ENCODE measurements at places on chromosomes 16 and 17.

GRCh38 chr17:27536781-27537180, 80.5 kb downstream of the KSR1 start:
- DNase-seq: no peak
- no peak overlapping the region for H3K4me3 ChIP-seq
- no peaks in the 10 kb centered on the region for H3K27me3 ChIP-seq
- H3K4me1 ChIP-seq: peaks cover 42% of the 10 kb centered on the region

DNA sequence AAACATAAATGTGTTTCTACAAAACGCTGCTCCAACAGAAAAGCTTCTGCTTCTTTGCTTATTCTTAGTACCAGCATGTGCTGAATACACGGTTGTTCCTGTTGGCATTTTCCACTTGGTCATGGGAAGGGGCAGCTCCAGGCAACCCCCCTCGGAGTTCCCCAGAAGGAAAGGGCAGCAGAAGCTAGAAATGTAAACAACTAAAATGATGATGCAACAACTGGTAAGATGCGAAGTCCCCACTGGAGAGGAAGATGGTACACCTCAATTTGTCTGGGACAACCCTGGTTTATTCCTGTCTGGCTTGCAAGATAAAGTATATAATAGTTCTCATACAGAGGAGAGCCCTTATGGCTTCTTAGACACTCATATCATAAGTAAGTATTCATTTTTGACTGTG, 9.2 kb upstream of the CCL13 start:
- no peak overlapping the region for H3K27ac ChIP-seq
- no peaks in the 10 kb centered on the region for H3K4me1 ChIP-seq
- H3K27me3 ChIP-seq: no peaks in the 10 kb centered on the region
- H3K4me3 ChIP-seq: no peak overlapping the region
- H3K36me3 ChIP-seq: no peaks in the 10 kb centered on the region

GRCh38 chr17:75367312-75367711, 38.2 kb downstream of the GRB2 start:
- H3K27me3 ChIP-seq: no peaks in the 10 kb centered on the region
- no peaks in the 10 kb centered on the region for H3K36me3 ChIP-seq
- peak; percentile 32 for DNase-seq
- H3K4me3 ChIP-seq: no peak overlapping the region
- peaks cover 13% of the 10 kb centered on the region for H3K4me1 ChIP-seq

DNA sequence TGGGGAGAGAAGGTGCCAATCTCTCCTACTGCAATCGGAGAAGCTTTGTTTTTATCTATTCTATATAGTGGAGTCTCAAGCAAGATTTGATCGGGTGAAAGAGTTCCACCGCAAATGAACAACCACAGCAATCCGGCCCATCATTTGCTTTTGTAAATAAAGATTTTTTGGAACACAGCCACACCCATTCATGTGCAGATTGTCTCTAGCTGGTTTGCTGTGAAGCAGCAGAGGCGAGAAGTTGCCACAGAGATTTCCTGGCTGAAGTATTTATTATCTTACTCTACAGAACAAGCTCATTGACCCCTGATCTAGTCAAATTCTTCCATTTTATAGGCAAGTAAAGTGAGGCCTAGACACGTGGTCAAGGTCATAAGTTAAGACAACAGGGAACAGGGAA, 195.5 kb upstream of the TNRC6C start:
- H3K27ac ChIP-seq: no peak overlapping the region
- H3K27me3 ChIP-seq: peaks cover 33% of the 10 kb centered on the region
- no peaks in the 10 kb centered on the region for H3K4me1 ChIP-seq
- DNase-seq: no peak

DNA sequence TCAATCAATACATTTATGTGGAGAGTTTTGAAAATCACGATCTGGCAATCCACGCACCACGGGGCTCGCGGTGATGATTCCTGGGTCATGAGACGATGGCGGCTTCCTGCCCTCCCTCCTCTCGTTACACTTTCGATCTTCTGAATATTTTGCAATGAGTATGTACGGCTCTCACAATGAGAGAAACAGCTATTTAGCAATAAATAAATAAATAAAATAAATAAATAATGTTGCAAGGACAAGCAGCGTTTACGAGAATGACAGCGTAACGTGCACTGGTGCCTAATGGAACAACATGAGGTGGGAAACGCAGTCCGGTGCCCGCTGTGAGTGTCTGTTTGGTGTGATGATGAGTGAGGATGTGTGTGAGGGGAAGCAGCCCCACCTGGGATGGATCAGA, 46.7 kb upstream of the JPH3 start:
- no peaks in the 10 kb centered on the region for H3K4me1 ChIP-seq
- no peak overlapping the region for H3K4me3 ChIP-seq
- DNase-seq: no peak
- H3K36me3 ChIP-seq: no peaks in the 10 kb centered on the region

- no peaks in the 10 kb centered on the region for H3K36me3 ChIP-seq
- DNase-seq: no peak
- no peak overlapping the region for H3K27ac ChIP-seq
- H3K4me3 ChIP-seq: no peak overlapping the region
Observed at GRCh38 chr17:79521225-79521624, 89.6 kb downstream of the RBFOX3 start.

DNA sequence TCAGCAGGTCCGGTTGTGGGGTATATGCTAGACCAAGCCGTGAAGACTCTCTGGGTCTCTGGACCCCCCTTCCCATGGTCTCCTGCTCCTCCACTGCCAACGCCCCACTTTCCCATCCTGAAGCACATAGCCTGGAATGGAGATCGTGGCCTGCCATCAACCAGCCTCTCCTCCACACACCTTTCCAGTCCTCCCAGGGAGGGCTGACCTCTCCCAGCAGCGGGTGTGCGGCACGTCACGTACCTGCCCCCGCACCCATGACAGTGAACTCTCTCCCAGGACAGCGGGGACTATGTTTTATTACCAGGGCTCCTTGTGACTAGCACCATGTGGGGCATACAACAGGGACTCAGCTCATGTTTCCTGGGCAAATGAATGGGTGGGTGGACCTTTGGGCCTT, 1.8 kb downstream of the PRM3 start:
- no peaks in the 10 kb centered on the region for H3K4me1 ChIP-seq
- no peak overlapping the region for H3K27ac ChIP-seq
- no peaks in the 10 kb centered on the region for H3K27me3 ChIP-seq
- DNase-seq: no peak
- H3K36me3 ChIP-seq: no peaks in the 10 kb centered on the region

- H3K36me3 ChIP-seq: no peaks in the 10 kb centered on the region
- no peak overlapping the region for H3K27ac ChIP-seq
- no peaks in the 10 kb centered on the region for H3K4me1 ChIP-seq
Observed at GRCh38 chr16:47096297-47096696, 47.4 kb downstream of the NETO2 start.

GRCh38 chr16:46729326-46729995, 18.7 kb downstream of the MYLK3 start:
- H3K36me3 ChIP-seq: no peaks in the 10 kb centered on the region
- H3K4me3 ChIP-seq: no peak overlapping the region
- no peak overlapping the region for H3K27ac ChIP-seq
- no peaks in the 10 kb centered on the region for H3K27me3 ChIP-seq

DNA sequence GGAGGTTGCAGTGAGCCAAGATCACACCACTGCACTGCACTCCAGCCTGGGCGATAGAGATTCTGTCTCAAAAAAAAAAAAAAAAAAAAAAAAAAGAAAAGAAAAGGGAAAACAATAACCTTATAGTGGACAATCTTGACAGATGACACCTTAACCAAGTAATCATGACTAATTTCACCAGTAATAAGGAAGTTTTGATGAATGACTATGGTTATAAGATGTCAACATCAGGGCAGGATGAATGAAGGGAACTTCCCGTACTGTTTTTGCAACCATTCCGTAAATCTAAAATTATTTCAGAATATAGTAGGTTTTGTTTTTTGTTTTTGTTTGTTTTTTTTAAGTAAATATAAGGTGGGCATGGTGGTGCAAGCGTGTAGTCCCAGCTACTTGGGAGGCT, 23.0 kb downstream of the GSPT1 start:
- no peaks in the 10 kb centered on the region for H3K27me3 ChIP-seq
- H3K36me3 ChIP-seq: peaks cover 41% of the 10 kb centered on the region
- H3K4me3 ChIP-seq: no peak overlapping the region
- peaks cover 18% of the 10 kb centered on the region for H3K4me1 ChIP-seq

GRCh38 chr16:58461056-58461455, 38.9 kb upstream of the NDRG4 start:
- peaks cover 27% of the 10 kb centered on the region for H3K27me3 ChIP-seq
- no peak overlapping the region for H3K4me3 ChIP-seq
- no peaks in the 10 kb centered on the region for H3K36me3 ChIP-seq
- DNase-seq: no peak
- H3K27ac ChIP-seq: no peak overlapping the region
